NCI-H1048 (cell line): ENCODE measurements at places on chromosomes 16 and 17.

DNA sequence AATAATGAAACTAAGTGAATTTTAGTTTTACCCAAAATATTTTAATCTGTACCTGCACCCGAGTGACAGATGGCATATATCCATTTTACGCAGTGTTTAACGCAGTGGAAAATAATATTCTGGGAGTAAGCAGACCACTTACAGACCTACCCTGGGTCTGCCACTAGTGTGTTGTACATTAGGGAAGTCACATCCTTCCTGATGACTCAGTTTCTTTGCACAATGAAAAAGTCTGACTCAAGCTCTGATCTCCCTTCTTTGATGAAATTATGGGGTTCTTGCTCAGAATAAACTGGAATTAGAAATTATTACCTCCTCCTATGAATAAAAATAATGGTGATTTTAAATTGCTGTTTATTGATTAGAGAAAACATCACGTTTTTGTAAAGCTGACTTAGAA, 123.2 kb upstream of the AXIN2 start:
- no peak for DNase-seq

DNA sequence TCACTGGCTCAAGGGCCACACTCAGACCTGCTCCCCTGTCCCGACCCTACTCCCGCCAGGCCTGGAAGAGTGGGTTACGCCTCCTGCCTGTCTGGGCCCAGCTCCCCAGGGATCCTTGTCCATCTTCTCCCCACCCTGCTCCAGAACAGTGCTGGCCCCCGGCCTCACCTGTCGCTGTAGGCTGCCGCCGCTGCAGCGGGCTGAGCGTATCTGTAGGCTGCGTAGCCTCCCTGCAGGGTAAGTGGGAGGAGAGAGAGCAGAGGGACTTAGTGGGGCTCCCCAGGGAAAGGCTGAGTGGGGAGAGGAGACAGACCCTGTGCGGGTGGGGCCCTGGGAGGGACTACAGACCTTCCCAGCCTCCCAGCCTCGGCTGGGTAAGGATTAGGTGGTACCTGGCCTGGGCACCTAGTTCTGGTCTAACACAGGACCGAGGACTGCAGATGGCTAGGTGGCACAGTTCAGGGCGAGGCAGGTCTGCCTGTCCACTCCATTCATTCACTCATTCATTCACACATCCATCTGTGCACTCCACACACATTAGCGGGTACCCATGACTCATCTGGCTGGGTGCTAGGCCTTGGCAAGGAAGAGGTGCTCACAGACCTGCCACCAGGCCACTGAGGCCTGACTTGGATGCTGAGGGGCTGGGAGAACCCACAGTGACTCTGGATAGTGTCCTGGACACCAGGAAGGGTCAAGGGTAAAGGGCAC, 20.9 kb downstream of the ENGASE start:
- DNase-seq, result no peak

DNA sequence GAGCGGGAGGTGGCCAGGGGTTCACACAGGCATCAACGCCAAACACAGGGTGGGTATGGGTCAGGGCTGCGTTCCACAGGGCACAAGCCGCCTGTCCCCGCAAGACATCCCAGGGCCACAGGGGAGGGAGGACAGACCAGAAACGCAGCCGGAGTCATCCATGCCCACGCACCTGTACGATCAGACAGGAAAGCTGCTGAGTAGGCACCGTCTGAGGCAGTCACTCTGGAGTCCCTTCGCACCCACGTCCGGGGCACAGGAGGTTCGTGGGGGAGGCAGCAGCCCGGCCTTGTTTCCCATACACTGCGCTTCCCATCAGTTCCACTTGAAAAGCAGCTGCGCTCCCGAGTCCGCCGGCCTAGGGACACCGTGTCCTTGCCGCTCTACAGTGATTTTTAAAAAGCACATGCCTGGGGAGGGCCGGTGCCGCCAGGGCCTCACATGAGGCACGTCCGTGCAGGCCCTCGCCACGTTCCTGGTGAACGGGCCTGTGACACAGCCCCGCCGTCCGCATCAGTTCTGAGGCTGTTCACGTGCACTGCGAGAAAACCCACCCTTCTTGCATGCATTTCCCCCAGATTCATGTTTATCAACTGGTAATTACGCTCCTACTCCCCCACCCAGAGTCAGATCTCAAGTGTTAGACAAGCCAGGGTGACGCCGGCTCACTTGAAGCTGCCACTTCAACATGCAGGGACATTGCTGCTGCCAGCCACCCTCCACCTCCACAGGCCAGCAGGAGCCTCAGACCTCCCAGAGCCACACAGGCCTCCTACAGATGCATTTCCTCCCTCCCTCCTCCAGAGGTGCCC, 34.8 kb downstream of the WDR45B start:
- DNase-seq, result no peak

- DNase-seq, result no peak
Observed at GRCh38 chr17:74132354-74132753, 71.1 kb upstream of the RPL38 start.

- no peak for DNase-seq
Observed at GRCh38 chr17:17545984-17546383, 45.5 kb downstream of the PEMT start.

- no peak for DNase-seq
Observed at GRCh38 chr16:68069511-68070248, 15.5 kb upstream of the NFATC3 start.

DNA sequence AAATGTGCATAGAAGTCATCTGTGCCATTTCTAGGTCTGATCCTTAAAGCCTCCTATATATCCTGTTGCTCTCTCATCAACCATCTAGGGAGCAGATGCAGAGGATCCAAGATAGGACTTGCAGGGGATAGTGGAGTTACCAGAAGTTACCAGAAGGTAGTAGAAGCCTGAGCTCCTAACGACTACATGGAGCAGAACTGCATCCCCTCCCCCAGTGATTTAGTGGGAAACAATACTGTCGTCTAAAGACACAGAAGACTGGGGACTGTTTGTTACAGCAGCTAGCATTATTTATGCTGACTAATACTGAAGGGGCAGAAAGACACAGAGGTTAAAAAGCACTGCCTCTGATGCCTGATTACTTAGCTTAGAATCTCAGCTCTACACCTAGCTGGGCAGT, 15.8 kb downstream of the GP2 start:
- no peak for DNase-seq

- no peak for DNase-seq
Observed at GRCh38 chr16:2692948-2693651, 10.8 kb downstream of the KCTD5 start.

DNA sequence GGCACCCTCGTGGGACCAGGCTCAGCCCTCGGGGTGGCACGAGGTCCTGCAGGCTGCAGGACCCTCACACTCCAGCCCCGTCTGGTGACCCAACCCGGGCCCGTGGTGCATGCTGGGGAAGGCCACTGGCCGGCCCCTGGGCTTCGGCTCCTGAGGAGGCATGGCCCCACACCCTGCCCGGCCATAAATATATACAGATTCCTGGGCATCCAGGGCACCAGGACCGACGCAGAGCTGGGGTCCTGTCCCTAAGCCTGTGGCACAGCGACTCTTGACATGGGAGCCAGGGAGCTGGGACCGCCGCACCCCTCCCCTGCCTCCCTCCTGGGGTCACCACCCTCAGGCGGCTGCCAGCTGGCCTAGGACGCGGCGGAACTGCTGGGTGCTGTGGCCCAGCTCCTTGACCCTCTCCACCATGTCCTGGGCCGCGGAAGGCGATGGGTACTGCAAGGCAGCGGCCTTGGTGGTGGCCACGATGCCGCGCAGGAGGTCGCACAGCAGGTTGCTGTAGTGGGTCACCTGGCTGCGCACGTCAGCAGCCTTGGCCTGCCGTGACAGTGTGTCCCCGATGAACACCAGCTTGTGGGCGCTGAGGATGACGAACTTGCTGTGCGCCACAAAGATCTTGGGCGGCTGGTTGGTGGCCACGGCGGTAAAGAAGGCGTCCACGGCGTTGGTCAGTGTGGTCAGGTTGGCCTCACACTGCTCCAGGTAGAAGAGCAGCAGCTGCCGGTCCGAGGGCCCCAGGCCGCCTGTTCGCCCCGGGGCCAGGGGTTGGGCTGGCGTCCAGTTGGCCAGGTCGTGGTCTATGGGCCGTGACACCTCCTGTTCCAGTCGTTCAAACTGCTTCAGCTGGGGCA, 10.6 kb downstream of the CTRB1 start:
- DNase-seq, result no peak

DNA sequence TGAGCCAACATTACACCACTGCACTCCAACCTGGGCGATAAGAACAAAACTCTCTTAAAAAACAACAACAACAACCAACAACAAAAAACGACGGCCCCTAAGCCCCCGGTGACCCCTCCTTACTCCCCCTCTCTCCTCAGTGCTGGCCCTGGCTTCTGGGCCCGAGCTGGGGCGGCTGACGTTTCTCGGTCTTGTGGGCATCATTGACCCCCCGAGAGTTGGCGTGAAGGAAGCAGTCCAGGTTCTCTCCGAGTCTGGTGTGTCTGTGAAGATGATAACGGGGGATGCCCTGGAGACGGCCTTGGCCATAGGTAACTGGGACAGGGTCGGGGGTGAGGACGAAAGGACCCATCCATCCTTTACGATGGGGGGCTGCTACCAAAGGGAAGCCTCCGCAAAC, 52.7 kb downstream of the MEAK7 start:
- no peak for DNase-seq

DNA sequence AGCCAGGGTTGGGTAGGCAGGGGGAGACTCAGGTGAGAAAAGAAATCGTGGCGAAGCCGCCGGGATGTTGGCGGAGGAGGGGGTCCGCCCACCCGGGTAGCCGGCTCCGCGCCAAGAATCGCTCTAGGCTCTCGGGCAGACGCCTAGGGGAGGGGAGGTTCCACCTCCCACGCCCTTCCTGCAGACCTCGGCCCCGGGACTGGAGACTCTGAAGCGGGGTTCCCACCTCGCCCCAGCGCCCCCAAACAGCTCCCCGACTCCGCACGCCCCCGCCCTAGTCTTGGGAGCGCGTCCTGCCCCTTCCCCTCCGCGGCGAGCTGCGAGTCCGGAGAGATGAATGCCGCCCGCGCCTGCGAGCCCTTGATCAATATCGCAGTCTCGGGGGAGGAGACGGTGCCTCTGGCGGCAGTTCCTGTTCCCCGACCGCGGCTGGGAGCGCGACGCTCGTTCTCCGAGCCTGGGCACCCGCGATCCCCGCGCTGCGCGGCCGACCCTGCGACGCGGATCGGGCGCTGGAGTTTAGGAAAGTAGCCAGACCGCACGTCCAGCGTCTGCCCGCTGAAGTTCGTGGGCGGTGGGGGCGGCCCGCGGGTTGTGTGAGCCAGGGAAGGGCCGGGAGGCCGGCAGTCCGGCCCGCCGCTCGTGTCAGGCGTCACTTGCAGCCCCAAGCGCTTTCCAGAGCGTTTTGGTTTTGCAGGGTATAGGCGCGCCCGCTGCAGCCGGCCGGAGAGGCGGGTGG, 790 bp downstream of the CRHR1 start:
- no peak for DNase-seq

DNA sequence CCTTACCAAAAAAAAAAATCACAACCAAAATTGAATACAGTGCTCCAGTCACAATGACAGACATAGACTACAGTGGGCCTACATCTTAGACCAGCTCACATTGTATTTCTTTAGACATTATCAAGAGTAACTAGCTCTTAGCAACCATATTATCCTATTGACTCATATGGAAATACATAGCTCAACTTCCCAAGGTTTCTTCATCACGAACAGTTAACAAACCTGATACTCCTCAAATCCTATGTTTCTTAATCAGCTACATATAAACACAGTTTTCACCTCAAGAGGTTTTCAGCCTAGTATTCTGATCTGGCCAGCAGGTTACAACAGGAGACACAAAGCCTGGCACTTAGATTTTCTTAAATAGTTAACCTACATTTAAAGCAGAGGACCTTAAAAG, 29.7 kb downstream of the CMC2 start:
- no peak for DNase-seq

DNA sequence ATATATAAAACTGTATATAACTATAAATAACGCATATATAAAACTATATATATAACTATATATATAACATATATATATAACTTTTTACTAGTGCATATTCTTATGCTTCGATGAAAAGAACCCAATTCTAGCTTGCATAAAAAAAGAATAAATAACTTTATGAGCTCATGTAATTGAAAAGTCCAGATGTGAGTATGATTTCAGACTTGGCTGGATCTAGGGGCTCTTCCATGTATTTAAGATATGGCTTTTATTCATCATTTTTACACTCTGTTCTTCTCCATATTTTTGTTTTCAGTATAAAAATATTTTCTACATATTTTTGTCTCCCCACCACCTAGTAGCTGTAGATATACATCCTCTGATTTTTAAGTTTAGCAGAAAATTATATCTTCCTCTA, 417.5 kb downstream of the CDH11 start:
- no peak for DNase-seq

DNA sequence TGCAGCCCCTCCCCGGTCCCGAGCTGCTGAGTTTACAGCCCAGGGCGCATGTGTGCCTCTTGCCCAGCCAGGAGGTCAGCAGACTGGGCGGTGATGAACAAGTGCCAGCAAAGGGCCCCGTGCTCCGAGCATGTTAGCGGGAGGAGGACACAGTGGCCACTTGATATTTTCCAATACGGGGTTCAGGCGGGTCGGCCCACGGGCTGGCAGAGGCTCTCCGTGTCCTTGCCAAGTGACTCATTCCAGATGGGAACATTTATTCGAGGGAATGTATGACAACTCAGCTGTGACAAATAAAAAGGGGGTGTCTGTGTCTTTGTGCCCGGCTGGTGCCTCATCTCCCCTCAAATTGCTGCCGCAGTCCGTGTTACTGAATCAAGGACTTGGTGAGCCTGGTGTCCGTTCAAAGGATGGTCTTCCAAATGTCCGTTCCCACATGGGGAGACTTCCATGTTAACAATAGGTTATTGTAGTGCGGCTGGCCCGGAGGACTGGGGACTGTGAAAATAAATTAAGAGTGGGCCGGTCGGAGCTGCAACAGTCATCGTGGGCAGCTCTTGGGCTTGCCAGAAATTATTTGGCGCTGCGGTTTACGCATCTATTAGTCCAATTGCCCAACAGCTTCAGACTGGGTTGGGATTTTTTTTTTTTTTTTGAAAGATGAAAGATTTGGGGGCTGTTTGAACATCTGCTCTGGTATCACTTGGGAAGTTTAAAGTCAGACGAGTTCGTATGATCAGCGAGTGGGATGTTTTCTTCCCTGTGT, 174.0 kb upstream of the CIBAR2 start:
- no peak for DNase-seq
